ENCODE measurements at places on chromosomes 6 and 20.

GRCh38 chr6:33786736-33787135 is 2.2 kb downstream of the LEMD2 start:
- DNase-seq = no peak

DNA sequence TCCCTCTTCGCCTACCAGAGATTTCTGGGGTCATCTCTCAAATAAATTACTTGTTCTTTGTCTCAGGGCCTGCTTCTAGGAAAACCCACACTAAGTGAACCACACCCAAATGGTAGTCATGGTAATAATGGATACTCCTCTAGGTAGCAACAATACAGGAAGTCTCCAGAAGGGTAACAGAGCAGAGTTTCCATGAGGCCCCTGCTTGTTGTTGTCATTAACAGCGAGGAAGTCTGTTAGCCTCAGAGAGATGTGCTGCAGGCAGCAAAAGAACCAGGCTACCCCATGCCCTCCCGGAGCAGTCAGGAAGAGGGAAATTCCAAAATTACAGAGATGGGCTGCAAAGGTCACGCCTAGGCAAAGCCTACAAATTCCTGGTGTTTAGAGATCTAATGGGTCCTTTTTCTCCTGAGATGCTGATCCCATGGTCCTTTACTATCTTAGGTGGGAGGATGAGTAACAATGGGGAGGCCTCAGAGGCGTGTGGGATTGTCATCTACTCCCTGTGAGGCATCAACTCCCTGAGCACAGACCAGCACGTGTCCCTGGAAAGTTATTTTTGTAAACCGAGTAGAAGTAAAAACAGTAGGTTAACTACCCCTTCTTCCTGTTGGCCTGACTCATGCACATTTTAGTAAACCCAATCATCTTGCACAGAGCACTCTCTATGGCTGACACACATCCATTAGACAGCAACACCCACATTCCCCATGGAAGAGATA is 10.1 kb downstream of the ISM1 start:
- peak; percentile 27 for DNase-seq

- no peak for DNase-seq
Observed at GRCh38 chr6:37127961-37128862, 41.7 kb upstream of the PIM1 start.

DNA sequence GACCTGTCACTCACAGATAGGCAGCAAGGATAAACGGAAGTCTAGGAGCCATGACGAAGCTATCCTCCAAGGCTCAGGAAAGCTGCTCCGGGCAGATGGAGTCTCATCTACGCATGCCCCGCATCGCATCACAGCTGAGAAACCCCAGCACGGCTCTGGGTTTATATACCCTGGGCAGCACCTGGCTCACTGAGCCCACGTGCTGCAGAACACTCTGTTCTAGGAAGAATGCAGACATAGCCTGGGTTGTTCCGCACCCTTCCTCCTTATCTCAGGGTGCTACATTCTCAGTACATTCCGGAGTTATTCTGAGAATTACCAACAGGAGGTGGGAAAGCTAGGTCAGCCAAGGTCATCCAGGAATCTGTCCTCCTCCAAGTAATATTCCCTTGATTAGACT is 260.4 kb downstream of the CBLN4 start:
- DNase-seq = no peak

GRCh38 chr20:20736303-20736702 is 23.9 kb upstream of the RALGAPA2 start:
- no peak for DNase-seq

- DNase-seq = no peak
Observed at GRCh38 chr6:35047265-35048011, 93.7 kb downstream of the TCP11 start.

GRCh38 chr20:17295151-17295726 is 68.4 kb downstream of the PCSK2 start:
- DNase-seq = no peak

DNA sequence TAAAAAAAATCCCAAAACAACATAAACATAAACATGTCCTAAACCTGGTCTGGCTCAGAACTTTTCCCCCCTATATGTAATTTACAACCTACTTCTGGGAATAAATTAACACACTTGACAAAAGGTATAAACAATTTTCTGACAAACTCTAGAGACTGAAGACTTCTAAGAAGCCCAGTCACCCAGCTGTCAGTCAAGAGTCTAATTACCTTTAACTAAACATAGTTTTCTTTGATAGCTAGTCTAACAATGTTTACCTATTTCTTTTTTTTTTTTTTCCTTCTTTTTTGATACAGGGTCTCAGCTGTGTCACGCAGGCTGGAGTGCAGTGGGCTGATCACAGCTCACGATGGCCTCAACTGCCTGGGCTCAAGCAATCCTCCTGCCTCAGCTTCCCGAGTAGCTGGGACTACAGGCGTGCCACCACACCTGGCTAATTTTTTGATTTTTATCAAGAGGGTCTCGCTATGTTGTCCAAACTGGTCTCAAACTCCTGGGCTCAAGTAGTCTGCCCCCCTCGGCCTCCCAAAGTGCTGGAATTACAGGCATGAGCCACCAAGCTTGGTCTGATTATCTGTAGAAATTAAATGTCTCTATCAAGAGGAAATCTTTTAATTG is 932 bp upstream of the UBR2 start:
- DNase-seq = no peak

- no peak for DNase-seq
Observed at GRCh38 chr6:156154896-156155295, 622.3 kb upstream of the ARID1B start.

DNA sequence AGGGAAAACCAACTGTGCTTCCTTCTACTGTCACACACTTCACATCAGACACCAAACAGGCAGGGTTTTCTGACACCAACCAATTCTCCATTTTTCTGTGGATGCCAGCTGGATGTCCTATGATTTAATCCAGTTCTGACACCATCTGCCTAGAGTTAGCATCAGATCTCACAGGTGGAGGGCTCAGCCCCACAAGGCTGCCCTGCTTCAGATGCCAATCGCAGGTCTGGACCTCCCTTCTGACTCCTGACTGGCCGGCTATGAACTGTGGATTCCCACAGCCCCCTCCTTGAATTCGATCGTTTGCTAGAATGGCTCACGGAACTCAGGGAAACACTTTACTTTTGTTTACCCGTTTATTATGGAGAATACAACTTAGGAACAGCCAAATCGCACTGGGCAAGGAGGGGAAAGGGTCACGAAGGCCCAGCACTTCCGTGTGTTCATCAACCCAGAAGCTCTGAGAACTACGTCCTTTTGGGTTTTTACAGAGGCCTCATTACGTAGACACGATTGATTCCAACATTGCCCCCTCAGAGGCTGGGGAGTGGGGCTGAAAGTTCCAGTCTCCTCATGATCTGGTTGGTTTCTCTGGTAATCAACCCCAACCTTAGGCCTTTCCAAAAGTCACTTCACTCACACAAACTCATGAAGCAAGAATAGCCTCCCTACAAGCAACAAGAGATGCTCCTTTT is 25.4 kb upstream of the MAS1 start:
- no peak for DNase-seq

DNA sequence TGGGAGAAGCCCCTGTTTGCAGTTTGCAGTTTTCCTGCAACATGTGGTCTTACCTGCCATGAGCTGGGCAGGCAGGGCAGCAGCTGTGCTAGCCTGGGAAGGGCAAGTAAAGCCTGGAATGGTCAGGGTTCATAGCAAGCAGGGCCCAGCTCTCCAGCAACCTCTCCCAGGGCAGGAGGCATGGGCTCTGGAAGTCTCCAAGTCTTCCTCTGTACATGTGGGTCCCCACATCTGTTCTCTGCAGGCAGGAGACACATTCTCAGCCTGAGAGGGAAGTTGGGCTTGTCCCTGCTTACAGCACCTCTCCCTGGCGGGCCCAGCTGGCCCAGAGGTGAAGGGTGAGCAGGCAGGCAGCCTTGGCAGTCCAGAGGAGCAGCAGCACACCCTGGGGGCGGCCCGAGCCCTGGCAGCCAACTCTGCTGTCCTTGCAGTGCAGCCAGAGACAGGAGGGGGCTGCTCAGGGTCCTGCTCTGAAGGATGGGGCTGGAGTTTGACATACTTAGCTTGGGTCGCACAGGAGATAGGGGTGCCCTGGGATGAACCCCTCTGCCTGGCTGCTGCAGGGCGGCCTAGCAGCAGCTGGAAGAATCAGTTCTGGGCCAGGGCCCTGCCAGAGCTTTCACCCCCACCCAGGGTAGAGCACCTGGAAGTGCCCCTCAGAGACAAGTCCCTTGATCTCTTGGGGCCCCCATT is 176.0 kb downstream of the MRPL14 start:
- DNase-seq = no peak

- DNase-seq = no peak
Observed at GRCh38 chr6:36758516-36759147, 61.0 kb downstream of the RAB44 start.

DNA sequence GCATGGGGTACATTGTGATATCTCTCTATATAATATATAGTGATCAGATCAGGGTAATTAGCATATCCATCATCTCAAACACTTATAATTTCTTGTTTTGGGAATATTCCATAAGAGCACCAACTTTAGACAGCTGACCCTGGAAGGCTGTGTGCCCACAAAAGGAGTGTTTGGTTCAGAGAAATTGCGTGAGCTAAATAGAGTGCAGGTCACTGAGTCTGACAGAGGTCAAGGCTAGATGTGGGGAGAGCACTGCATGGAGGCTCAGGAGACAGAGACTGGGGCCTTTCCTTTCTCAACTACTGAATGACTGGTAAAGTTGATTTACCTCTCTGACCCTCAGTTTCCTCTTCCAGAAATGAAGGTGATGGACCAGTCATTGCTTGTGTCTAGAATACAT is 114.9 kb upstream of the ADGRF1 start:
- DNase-seq = no peak

GRCh38 chr20:51359401-51359800 is 183.1 kb downstream of the NFATC2 start:
- DNase-seq = no peak
